ENCODE measurements at places on chromosomes 3 and 15.

DNA sequence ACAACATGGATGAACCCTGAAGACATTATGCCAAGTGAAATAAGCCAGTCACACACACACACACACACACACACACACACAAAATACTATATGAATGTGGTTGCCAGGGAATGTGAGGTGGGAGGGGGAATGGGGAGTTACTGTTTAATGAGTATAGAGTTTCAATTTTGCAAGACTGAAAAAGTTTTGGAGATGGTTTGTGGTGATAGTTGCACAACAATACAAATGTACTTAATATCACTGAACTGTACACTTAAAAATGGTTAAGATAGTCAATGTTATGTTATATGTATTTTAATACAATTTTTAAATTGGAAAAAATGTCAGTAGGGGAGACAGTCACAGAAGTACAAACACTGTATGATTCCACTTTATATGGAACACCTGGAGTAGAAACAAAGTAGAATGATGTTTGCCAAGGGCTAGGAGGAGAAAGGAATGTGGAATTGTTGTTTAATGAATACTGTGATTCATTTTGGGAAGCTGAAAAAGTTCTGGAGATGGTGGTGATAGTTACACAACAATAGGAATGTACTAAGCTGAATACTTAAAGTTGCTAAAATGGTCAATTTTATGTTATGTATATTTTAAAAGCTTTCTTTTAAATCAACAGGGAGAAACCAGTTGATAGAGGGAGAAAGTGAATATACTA, 76.6 kb downstream of the RPL39L start:
- peak; percentile 43 for DNase-seq

GRCh38 chr3:187922704-187923416, 177.6 kb upstream of the BCL6 start:
- no peak for DNase-seq

DNA sequence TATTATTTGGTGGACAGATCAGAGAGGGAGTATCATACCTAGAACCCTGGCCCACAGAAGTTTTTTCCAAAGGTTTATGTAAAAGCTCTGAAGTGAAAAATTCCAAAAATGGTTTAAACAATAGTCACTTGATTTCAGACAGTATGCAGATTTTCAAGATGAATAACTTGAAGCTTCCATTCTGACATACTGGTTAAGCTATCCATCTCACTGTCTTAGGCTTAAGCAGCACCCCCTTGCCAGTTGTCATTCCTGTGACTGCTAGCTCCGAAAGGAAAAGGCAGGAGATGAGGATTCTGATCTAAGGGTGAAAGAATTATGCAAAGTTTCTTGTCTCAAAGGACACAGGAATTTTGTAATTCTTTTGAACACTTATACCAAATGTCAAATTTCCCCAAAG, 337.5 kb upstream of the THBS1 start:
- no peak for DNase-seq

DNA sequence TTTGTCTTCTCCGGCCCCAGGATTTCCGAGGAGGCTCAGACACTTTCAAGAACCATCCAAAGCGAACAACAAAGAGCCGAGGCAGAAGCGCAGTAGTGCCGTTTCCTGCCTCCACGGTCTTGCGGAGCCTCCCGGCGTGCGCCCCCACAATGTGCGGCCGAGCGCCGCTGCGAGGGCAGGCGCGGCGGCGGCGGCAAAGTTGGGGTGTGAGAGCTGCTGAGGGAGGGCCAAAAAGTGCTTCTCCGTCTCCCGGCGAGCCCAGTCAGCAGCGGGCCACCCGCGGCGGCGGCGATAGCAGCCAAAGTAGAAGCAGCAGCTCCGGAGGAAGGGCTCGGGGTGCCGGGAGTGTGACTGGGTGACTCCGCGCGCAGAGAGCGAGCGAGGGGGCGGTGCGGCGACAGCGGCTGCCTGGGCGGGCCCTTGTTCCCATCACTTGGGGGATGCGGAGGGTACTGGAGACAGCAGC, 749.1 kb downstream of the ROBO1 start:
- DNase-seq, result peak; percentile 29

DNA sequence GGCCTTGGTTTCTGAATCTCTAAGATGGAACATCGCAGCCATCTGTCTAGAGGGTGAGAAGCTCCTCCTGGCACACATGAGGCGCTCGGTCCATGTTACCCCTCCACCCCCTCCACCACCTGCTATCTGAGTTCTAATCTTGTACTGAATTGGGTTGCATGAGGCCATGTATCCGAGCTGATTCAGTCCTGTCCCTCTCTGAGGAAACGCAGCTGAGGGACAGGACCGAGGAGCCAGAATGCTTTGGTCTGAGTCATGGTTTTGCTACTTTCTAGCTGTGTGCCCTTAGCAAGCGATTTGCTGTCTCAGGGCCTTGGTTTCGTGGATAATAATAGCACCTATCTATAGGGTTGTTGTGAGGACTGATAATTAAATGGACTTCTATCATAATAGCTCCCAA, 87.8 kb upstream of the SEC13 start:
- no peak for DNase-seq

- DNase-seq, result no peak
Observed at GRCh38 chr3:161443921-161444693, 52.5 kb upstream of the OTOL1 start.

- DNase-seq, result no peak
Observed at GRCh38 chr3:129603561-129603942, 2.9 kb downstream of the PLXND1 start.

DNA sequence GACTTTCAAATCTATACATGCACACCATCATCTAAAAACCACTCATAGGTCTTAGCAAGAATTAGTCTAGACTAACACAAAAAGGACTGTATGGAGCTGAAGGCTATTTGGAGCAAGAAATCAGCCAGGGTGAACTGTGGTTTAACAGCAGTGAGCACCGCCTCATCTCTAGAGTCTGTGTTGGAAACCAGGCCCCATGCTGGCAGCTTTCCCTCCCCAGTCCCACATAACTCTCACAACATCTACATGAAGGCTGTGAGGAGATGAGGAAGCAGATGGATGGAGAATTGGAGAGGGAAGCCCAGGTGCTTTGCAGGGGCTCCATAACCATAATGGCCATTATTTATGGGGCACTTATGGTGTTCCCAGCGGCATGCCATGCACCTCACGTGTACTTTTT, 133.2 kb upstream of the TOPAZ1 start:
- no peak for DNase-seq

- no peak for DNase-seq
Observed at GRCh38 chr15:82072926-82073537, 27.2 kb upstream of the MEX3B start.

- no peak for DNase-seq
Observed at GRCh38 chr3:194637066-194637465, 3.8 kb upstream of the TMEM44 start.

DNA sequence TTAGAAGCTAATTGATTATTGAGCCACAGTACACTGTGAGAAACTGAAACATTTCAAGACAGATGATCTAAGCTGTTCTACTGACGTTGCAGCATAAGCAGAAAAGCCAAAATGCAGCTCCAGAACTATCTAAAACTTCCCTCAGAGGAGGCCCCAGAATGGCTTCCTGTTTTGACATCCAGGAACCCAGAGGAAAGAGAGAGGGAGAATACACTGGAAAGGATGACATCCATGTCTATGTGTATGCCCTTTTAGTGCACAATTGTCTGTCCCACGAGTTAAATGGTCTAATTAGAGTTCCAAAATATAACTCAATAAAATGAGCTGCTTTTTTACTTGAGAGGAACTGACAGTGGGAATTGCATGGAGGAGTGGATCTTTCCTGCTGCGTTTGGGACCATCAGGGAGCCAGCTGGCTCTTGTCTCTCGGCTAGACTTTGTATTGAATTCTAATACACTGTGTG, 688.1 kb downstream of the ZNF385D start:
- no peak for DNase-seq

GRCh38 chr3:9161298-9161697, 88.1 kb downstream of the SRGAP3 start:
- DNase-seq, result no peak

DNA sequence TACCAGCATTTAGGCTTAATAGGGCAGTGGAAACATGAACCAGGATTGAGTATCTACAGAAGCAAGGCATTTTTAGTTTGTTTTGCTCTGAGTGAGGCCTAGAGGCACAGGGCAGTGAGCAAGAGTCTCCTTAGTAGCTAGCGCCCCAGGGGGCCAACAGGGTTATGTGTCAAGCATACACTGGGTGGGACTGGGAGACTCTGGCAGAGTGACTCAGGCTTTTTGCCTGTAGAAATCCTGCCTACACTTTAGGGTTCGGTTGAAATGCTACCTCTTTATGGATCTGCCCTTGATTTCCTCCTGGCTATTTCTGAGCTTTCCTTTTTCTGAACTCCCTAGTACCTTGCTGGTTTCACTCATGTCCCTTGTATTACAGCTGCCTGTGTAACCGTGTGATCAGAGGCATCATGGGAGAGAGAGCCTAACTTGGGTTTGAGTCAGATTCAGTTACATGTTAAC, 72.2 kb downstream of the TOP2B start:
- DNase-seq, result no peak

DNA sequence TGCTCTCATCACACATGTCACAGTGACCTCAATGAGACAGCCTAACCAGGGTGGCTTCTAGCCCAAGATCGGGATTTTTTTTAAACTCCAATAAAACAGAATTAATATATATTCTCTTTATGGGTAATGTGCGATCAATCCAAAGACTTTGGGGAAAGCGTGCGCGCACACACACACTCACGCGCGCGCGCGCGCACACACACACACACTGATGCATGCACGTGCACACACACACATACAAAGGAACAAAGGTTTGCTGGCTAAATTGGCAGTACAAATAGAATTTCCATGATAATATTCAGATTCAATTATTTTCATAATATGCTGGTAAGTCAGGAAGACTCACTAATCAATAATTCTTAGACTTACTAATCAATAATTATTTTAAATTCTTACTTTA, 19.3 kb downstream of the IL17RD start:
- no peak for DNase-seq

GRCh38 chr3:197559651-197560050, 3.9 kb upstream of the BDH1 start:
- DNase-seq, result no peak

- no peak for DNase-seq
Observed at GRCh38 chr3:38265604-38266307, at the start of gene SLC22A13. Gene SLC22A13 (plus strand): TSS chr3:38265812. CDS start chr3:38265861, 49 bp downstream.

DNA sequence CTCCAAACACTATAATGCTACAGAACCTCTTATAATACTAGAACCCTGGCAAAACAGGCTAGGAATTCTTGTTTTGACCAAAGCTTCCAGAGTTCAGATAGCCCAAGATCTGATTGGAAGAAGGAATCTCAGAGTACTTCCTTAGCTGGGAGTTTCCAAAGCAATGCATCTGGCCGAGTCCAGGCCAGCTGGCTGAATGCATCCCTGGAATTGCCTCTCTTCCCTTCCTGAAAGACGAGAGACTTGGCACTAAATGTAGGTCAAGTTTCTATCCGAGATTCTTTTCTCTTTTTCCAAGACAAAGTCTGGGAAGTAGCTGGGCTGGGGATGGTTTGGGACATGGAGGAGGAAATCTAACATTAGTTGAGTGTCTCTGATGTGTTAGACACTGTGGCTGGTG, 68.7 kb upstream of the ADPGK start:
- DNase-seq, result no peak

DNA sequence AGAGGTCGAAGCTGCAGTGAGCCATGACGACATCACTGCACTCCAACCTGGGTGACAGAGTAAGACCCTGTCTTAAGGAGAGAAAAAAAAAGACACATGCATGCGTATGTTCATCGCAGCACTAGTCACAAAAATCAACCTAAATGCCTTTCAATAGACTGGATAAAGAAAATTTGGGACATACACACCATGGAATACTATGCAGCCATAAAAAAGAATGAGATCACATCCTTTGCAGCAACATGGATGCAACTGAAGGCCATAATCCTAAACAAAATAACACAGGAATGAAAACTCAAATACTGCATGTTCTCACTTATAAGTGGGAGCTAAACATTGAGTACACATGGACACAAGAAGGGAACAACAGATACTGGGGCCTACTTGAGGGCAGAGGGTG, 53.1 kb downstream of the FSIP1 start:
- DNase-seq, result no peak

DNA sequence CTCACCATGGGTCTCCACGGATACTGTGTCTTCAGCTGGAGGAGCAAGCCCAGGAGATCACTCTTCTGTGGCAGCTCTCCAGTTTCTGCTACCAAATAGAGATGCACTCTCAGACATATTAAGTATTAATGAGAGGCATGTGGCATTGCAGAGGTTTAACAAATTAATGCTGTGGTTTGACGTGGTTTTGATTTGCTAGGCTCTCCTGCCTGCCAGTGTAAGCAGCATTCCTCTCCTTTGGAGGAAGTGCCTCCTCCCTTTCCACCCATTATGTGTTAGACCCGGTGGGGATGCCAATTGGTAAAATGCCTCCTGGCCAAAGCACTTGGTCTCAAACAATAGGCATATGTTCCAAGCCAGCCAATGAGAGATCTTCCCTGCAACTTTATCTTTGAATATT, 124.8 kb downstream of the MYLK start:
- DNase-seq, result no peak

DNA sequence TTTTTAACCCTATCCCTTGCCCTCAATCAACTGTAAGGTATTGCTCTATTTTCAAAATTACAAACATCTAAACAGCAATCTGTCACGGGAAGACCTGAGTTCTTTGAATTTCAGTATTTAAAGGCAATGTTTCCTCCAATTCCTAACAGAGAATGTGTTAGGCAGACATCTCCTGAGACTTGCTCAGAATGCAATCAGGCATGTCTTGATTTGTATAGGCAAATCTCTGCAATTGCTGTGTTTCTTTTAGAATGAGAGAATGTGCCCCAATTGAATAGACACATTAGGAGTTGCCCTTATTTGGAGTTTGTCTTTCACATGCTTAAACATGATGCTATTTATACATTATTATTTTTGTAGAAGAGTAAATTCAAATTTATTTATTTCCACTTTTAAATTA, 205.6 kb downstream of the CADM2 start:
- no peak for DNase-seq

DNA sequence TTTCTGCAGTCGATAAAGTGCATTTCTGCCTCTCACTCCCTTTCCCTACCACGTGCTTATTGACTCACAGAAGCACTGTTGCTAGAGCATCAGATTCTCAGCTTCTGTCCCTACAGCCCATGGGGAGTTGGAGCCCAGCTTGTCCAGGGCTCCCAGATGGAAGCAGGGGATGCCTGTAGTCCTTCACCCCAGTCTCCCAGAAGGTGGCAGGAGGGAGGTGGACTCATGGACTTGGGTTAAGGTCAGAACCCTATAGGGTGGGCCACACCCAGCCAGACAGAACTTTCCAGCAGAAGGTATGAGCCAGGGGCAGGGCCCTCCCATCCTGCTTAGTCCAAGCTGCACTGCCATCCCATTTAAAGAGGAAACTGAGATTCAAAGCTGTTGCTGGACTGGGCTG, 33.1 kb upstream of the SEMA3F start:
- no peak for DNase-seq

- DNase-seq, result no peak
Observed at GRCh38 chr3:177596248-177596815, 399.1 kb upstream of the TBL1XR1 start.

- DNase-seq, result no peak
Observed at GRCh38 chr3:143529798-143530197, 318.5 kb downstream of the SLC9A9 start.

GRCh38 chr3:186035277-186035676, 73.6 kb downstream of the ETV5 start:
- DNase-seq, result no peak

GRCh38 chr3:128725547-128726022, 398 bp upstream of the RAB7A start:
- DNase-seq, result no peak

- DNase-seq, result no peak
Observed at GRCh38 chr3:2024713-2025112, 74.0 kb upstream of the CNTN4 start.
